Thyroid gland (tissue), 4 donors: ENCODE measurements at places on chromosomes 3 and 15. TPM values are rescaled to one million over a fixed set of nuclear protein-coding genes. Genes with fewer than 3 reads are reported as not detected.

- DNase-seq = no peak
Observed at GRCh38 chr3:168864107-168865021, 768.6 kb upstream of the GOLIM4 start.

GRCh38 chr3:185734725-185735096 lies 90.1 kb downstream of the IGF2BP2 start:
- DNase-seq = no peak

- peak; percentile 26 for DNase-seq
Observed at GRCh38 chr3:56962206-56962605, 98.3 kb upstream of the SPATA12 start.

DNA sequence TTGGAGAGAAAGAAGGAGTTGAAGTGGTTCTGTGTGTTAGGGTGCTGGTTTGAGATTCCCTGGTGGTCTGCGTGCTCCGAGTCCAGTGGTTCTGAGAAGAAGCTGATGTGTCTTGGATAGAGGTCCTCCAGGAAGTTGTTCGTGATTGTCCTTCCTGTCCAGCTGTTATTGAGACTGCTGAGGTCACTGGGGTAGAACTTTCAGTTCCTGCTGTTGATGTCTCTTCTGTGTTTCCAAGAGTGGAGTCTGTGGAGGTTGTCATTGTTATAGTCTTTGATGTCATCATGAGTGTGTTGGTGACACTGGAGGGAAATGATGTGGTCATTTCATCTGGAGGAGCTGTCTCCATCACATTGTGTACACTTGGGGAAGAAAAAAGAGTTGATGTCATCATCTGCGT lies 20.8 kb downstream of the MUC4 start:
- DNase-seq = no peak

GRCh38 chr3:69079269-69080159 lies 651 bp downstream of the UBA3 start:
- peak; percentile 18 for DNase-seq

DNA sequence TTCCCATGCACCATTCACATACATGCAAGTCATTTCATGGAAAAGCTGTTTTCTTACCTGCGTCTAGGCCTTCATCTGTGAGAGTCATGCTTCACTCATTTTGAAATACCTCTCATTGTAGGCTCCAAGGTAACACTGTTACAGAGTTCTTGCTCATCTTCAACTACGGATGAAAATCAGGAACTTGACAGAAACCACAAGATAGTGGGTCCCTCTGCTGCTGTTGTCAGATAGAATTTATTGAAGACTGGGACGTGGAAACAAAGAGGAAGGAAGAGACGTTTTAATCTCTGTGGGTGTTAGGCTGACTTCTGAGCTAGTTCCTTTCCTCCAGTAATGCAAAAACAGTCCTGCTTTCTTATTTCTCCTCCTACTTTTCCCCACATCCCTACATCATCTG lies at the start of gene P2RY14:
Gene P2RY14 (minus strand): TSS at position 313 of the 400 bp plus-strand sequence. CDS start 64,226 bp downstream, outside the sequence.
- DNase-seq = no peak

DNA sequence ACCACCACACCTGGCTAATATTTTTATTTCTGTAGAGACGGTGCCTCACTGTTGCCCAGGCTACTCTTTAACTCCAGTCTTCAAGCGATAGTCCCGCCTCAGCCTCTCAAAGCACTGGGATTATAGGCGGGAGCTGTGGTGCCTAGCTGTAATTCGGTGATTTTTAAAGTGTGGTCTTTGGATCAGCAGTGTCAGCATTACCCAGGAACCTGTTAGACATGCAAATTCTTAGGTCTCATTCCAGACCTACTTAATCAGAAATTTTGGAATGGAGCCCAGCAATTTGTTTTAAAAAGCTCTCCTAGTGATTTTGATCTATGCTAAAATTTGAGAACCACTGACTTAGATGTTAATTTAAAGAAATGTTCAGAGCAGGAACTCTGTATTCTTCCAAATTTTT lies 51.9 kb downstream of the GOLM2 start:
- DNase-seq = peak; percentile 84

GRCh38 chr15:59360896-59361295 lies 11.8 kb downstream of the MYO1E start:
- no peak for DNase-seq

DNA sequence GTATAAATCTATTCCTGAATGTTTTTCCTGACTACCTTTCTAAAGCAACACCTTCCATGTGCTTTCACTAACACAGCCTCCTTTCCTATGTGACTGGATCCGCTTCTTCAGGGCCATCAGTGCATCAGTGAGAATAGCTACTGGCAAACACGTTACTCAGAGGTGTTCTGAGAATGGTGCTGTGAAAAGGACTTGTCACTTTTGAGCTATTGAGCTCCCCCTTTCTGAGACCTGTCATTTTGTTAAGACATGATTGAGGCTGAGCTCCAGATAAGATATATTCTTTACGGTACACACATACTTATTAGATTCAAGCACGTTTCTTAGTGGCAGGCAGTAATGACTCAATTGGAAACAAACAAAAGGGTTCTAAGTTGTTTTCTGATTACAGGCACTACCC lies 45.0 kb upstream of the ADCY5 start:
- DNase-seq = no peak

The BMF gene
- total RNA-seq = 35.5 TPM

The LRRN1 gene
- total RNA-seq = 29.2 TPM

The PLA2G4D gene
- not detected for total RNA-seq

The SAMMSON gene
- total RNA-seq = 0.75 TPM

The NDN gene
- 34.2 TPM for total RNA-seq

The ZNF80 gene
- total RNA-seq = not detected

The OSBPL10 gene
- total RNA-seq = 33.6 TPM
